NCI-H2107 (cell line): ENCODE measurements at places on chromosomes 2 and 18.

- DNase-seq, result no peak
Observed at GRCh38 chr2:146077156-146077555, 1557.2 kb upstream of the ZEB2 start.

DNA sequence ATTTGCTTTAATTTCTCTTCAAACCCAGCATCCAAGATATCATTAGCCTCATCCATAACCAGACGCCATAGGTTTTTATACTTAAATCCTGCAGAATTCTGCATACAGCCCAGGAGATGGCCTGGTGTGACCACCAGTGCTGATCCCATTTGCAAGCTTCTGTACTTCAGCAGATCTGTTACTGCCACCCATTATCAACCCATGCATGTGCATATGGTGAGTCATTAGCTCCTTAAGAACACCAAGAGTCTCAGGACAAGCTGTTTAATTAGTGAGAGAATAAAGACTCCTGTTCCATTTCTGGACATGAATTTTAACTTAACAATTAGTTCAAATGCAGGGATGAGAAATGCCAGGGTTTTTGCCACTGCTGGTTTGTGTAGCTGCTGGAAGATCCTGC lies 110.7 kb upstream of the TANK start:
- no peak for DNase-seq

DNA sequence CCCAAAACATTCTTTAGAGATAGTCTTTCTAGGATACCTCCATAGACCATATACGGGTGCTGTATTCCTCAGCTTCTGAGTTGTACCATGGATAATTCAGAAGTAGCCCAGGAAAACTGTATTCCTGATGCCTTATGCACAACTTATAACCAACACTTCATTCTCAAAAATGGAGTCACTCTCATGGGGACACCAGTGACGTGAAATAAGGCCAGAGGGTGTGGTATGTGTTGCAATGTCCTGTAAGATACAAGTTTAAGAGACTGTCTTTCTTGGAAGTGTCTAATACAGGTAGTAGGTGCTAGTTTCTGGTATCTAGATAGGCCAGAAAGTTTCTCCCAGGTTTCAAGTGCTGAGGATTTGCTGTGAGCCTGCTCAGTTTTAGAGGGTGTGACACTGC lies 36.1 kb downstream of the COX7A2L start:
- DNase-seq, result no peak

DNA sequence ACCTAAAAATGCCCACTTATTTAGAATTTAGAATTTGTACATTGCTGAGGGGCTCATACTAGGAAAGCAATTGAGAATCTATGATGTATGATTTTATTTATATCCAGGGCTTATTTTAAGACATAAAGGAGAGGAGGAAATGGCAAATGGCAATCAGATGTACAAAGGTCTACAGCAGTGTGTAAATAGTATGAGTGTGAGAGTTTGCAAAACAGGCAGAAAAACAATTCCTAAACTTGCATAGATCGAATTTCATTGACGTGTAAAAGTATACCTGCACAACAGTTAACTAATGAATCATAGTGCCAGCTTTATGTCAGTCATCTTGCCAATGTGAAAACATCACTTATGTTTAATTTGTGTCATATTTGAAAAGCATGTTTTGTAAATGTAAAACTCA lies 718.7 kb upstream of the GCFC2 start:
- no peak for DNase-seq
